Fibroblast of the aortic adventitia (primary cell): ENCODE measurements at places on chromosomes 13 and 19. TPM values are rescaled to one million over a fixed set of nuclear protein-coding genes. Genes with fewer than 3 reads are reported as not detected.

GRCh38 chr13:107475753-107476453 is 739.4 kb downstream of the LIG4 start:
- DNase-seq, result peak; percentile 35

DNA sequence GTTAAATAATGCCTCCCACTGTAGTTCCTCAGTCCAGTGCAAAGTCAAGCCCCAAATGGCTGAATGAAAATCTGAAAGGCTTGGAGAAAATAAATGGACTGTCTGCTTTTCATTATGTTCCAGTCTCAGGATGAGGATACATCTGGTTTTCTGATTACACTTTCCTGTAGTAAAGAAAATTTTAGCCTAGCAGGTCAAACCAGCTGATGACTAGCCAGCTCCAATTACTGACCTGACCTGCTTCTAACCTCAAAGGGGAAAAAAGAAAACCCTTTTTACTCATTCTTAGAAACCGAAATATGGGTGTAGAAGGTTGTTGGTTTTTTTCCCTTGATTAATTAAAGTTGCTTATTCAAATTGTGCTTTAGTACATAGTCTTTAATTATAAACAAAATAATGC is 418.4 kb downstream of the EFNB2 start:
- no peak for DNase-seq

- DNase-seq, result peak; percentile 97
These were observed 1.8 kb downstream of the MBNL2 start for GRCh38 chr13:97223711-97224541.

ONECUT3 gene
- total RNA-seq, result not detected in 2 replicates

DNA sequence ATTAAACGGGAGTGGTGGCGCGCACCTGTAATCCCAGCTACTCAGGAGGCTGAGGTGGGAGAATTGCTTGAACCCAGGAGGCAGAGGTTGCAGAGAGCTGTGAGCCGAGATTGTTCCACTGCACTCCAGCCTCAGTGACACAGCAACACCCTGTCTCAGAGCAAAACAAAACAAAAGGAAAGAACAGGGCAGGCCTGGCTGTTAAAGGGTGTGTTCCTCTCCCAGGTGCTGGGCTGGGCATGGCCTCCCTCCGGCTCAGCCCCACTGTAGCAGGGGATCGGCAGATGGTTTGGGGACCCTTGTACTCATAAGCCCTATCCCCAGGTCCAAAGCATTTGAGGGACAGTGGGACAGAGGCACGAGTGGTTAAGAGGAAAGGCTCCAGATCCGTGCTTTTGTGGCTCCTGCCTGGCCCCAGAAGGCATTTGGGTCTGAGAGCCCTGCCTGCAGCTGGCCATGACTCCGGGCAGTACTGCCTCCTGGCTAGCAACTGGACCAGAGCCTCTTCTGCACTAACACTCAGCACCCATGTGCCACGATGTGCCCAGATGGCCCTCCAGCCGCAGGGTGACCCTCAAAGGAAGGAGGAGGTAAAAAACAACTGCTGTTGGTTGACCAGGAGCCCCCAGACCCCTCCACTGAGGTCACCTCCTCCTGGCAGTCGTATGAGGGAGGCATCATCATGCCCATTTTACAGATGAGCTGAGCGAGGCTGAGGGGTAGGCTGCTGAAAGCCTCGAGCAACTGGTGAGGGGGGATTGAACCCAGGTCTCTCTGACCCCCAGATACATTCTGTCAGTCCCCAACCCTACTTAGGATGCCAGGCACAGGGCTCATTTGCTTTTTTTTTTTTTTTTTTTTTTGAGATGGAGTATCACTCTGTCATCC is 10.0 kb downstream of the RFX1 start:
- no peak for DNase-seq

- DNase-seq, result peak; percentile 60
These were observed 937 bp upstream of the SPRY2 start for GRCh38 chr13:80341756-80342370.

DNA sequence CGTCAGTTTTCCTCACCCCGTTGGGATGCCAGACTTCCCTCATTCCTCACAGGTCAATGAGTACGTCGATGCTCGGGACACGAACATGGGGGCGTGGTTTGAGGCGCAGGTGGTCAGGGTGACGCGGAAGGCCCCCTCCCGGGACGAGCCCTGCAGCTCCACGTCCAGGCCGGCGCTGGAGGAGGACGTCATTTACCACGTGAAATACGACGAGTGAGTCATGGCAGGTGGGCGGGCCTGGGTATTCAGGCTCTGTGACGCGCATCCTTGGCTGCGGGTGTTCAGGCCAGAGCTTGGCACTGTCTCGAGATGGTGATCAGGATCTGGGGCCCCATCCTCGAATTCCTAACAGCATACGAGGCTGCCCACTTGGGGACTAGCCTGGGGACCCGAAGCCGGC is 21.4 kb downstream of the UHRF1 start:
- no peak for DNase-seq

CLEC17A gene
- 0.09 TPM in 1 of 2 replicates, not detected in the other for total RNA-seq

HCST gene
- 0.81 and 2.7 TPM in 2 replicates for total RNA-seq

- no peak for DNase-seq
These were observed 7.6 kb downstream of the PLIN4 start for GRCh38 chr19:4510435-4511255.

- DNase-seq, result no peak
These were observed 13.2 kb downstream of the PEX11G start for GRCh38 chr19:7475665-7476064.

- no peak for DNase-seq
These were observed 11.5 kb downstream of the PLPPR3 start for GRCh38 chr19:810077-810855.

- no peak for DNase-seq
These were observed 16.7 kb downstream of the CSNK1G2 start for GRCh38 chr19:1957562-1958248.

ZNF763 gene
- 0.27 and 3.4 TPM in 2 replicates for total RNA-seq

FCHO1 gene
- total RNA-seq, result 0.36 TPM in 1 of 2 replicates, not detected in the other
